LoVo (cell line): ENCODE measurements at places on chromosomes 12 and 14.

DNA sequence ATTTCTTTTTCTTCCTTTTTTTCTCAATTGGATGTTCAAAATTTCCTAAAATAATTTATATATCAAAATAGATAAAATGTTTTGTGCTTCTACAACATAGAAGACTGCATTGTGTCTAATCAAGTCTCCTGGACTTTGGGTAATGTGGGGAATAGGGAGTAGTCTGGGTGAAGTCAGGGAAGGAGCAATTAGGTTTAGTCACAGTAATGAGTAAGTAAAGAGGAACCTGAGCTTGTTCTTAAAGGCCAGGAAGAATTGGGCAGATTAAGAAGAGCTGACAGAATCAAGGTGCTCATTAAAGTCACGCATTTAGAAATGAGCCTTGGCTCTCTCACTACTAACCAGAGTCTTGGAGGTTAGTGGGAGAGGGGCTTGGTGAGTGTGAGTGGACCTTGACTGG lies 233.3 kb upstream of the SSTR1 start:
- no peak for DNase-seq

DNA sequence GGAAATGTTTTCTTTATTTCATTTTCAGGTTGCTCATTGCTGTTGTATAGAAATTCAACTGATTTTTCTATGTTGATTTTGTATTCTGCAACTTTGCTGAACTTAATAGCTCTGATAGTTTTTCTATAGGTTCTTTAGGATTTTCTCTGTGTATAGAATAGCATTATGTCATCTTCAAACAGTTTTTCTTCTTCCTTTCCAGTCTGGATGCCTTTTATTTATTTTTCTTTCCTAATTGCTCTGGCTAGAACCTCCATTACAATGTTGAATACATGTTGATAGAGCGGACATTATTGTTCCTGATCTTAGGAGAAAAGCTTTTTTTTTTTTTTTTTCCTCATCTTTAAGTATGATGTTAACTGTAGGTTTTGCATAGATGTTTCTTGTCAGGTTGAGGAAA lies 39.2 kb downstream of the MIA2 start:
- no peak for DNase-seq

- DNase-seq: peak; percentile 56
Observed at GRCh38 chr12:115871714-115872113, 405.8 kb downstream of the MED13L start.

DNA sequence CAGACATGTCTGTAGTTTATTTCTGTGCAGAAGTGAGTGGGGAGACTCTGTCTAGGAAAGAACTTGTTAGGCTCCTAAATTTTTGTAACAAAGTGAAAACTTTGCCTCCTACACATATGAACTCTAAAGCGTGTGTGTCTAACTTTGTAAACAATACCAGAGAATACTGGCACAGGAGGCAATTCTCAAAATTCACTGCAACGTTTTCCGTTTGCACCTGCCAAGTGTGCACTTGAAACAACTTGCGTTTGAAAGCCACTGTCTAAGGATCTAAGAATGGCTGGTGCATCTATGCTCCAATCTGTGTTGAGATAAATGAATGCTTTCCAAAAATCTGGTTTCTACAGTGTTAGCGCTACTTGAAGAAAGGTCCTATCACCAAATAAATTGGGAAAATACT lies 15.3 kb downstream of the GRIP1 start:
- DNase-seq: no peak

DNA sequence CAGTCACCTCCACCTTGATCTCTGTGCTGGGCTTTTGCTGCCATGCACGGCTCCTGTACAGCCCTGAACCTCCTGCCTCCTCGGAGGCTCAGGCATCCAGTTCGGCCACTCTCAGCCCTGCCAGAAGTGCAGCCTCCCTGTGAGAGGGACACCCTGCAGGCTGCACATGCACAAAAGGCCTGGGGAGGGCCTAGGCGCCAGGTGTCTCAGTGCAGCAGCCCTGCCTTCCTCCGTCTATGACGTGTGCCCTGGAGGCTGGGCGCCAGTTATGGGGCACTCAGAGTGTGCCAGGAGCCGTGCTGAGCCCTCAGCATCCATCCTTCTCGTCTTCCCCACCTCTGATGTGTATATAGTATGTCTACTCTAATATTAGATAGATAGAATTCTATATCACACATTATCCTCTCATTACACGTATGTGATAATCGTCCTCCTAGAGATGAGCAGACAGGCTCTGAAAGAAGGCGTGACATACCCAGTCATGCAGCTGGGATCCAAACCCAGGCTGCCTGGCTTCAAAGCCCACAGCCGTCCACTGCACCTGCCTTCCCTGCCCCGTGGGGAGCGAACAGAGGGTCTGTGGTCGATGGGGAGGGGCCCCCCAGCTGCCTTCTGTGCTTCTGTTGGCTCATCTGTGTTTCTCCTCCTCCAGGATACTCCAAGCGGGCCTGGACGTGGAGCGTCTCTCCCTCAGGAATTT lies 101.1 kb downstream of the B4GALNT3 start:
- DNase-seq: no peak
